ENCODE measurements at places on chromosomes 5 and 9. TPM values are rescaled to one million over a fixed set of nuclear protein-coding genes. Genes with fewer than 3 reads are reported as not detected.

- no peak for ATAC-seq
These were observed 49.6 kb downstream of the ANKDD1B start for GRCh38 chr5:75660678-75661465.

The FAM78A gene
- 0.88 TPM for total RNA-seq

DNA sequence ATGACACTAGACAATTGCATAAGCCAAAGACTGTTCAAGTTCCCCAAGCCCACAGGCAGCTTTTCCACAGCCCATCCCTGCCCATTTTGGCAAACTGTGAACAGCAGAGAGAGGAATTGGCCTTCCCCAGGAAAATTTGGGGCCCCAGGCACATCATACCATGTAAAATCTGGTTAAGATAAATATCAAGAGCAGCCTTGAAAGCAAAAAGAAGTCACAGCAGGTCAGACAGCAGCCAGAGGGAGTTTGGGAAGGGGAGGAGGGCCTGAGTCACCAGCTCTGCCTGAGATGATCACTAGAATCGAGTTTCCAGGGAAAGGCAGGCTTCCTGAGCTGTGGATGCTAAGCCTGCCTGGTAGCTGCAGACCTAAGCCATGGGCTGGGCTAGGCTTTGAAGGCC is 179.2 kb downstream of the RFK start:
- ATAC-seq, result peak; percentile 64

The SMIM33 gene
- 0.58 TPM for total RNA-seq

The OBP2B gene
- total RNA-seq, result 0.62 TPM

The ECM2 gene
- 0.41 TPM for total RNA-seq

DNA sequence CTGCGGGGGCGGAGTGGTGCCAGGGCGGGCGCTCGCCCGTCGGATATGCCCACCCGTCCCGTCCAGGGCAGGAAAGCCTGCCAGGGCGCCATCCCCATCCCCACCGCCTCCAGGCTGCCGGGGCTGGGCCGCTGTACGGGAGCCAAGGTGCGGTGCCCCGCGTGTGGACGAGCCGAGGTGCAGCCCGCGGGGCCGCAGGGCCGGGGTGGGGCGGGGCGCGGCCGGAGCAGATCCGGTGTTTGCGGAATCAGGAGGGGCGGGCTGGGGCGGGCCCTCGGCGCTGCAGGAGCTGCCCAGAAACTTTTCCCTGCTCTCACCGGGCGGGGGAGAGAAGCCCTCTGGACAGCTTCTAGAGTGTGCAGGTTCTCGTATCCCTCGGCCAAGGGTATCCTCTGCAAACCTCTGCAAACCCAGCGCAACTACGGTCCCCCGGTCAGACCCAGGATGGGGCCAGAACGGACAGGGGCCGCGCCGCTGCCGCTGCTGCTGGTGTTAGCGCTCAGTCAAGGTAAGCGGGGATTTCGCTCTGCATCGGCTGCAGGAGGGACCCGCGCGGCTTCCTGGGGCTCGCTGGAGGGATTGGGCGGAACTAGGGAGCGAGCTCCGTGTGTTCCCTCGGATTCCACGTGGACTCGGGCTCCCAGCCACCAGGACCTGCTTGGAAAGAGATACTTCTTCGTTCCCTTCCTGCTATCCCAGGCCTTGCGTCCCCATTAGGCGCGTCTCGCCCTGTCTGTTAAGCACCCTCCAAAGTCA is at the start of gene ITGA2:
TSS of gene ITGA2 (plus strand) at position 328 of the 756 bp plus-strand sequence. CDS start at position 445, 117 bp downstream.
- peak; percentile 64 for ATAC-seq

The GHR gene
- 11.8 TPM for total RNA-seq

The C5orf52 gene
- not detected for total RNA-seq

GRCh38 chr5:119022017-119022745 is 33.8 kb upstream of the DTWD2 start:
- no peak for ATAC-seq

GRCh38 chr5:2761921-2762488 is 10.5 kb upstream of the IRX2 start:
- peak; percentile 44 for ATAC-seq

GRCh38 chr5:149363358-149363757 is 5.5 kb downstream of the PCYOX1L start:
- peak; percentile 72 for ATAC-seq

GRCh38 chr9:19246891-19247290 is 16.4 kb downstream of the DENND4C start:
- no peak for ATAC-seq

DNA sequence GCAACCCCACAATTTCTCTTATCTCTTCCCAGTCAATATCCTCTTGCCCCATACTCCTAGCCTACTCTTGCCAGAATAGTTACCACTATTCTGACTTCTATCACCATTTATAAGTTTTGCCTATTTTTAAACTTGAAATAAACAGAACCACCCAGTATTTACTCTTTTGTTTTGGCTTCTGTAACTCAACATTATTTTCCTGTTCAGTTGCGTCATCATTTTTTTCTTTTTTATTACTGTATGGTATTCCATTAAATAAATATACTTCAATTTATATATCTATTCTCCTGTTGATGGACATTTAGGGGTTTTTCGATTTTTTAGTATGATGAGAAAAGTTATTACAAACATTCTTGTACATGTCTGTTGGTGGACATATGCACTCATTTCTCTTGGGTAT is 62.6 kb upstream of the ERBIN start:
- no peak for ATAC-seq

The ZDHHC11B gene
- 8.6 TPM for total RNA-seq

- no peak for ATAC-seq
These were observed 100.9 kb downstream of the DPYSL3 start for GRCh38 chr5:147408980-147409379.

The FBP2 gene
- total RNA-seq, result 0.45 TPM

- ATAC-seq, result peak; percentile 86
These were observed 78.3 kb downstream of the SMIM23 start for GRCh38 chr5:171863935-171864334.

The OR1J2 gene
- not detected for total RNA-seq

DNA sequence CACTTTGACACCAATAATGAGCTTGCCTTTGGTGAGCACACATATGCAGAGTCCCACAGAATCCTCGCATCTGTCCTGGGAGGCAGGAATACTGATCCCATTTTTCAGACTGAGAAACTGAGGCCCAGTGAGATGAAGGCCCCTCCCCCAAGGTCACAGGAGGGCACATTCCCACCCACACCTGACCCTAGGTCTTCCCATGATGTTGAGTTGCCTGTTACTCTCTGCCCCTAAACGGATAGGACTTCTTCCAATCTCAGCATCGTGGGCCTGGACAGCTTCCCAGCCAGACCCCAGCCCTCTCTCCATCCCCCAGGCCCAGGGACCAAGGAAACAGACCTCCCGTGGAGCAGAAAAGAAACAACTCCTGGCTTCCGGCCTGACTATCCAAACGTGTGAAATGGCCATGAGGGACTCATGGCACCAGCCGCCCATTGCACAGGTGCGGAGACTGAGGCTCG is 877 bp downstream of the SH3GLB2 start:
- ATAC-seq, result no peak

DNA sequence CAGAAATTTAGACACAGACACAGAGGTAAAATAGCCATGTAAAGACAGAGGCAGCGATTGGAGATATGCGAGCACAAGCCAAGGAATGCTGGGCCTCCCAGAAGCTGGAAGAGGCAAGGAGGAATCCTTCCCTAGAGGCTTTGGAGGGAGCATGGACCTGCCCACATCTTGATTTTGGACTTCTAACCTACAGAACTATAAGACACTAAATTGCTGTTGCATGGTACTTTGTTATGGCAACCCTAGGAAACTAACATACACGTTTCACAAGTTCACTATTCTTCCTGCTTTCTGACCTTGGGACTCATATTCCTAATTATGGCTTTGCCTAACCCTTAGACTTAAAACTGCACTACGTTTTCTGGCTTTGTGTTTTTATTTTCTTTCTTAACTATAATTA is 4.6 kb upstream of the LURAP1L start:
- no peak for ATAC-seq

Measured in motor neuron (in vitro differentiated cells).